ENCODE measurements at places on chromosomes 6 and 20.

DNA sequence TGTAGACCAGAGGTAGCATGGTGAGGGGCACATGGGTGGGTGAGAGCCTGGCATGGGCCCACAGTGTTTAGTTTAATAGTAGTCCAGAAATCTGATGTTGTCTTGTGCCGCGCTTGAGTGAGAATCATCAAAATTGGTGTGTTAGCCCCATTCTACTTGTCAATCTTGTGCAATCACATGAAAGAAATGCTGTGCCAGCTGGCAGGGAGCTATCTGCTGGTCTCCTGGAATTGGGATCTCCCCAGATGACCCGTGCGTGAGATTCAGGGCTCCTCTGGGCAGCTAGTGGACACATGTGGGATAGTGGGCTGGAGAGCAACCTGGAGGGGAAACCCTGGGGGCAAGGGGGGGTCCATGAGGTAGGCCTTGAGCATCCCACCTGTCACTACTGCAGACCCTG lies 43.5 kb upstream of the ZFP64 start:
- DNase-seq = no peak

DNA sequence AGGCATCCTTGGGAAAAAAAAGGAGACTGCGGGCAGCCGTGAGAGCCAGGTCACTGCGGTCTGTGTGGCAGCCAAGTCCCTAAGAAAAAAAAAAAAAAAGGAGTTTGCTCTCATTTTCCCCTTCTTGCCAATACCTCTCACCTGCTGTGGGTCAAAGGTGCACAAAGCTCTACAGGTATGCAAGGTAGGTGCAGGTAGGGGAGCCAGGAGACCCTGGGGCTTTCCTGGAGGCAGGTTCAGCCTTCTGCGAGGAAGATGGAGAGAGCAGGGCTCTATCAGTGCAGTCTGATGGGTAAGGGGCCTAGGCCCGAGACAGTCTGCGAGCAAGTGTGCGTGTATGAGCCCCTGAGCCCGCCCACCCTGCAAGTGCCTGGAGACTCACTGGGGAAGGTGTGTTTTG lies 12.3 kb upstream of the SNAI1 start:
- no peak for DNase-seq

- DNase-seq = no peak
These were observed 110.3 kb upstream of the NUP153 start for GRCh38 chr6:17816921-17817611.

DNA sequence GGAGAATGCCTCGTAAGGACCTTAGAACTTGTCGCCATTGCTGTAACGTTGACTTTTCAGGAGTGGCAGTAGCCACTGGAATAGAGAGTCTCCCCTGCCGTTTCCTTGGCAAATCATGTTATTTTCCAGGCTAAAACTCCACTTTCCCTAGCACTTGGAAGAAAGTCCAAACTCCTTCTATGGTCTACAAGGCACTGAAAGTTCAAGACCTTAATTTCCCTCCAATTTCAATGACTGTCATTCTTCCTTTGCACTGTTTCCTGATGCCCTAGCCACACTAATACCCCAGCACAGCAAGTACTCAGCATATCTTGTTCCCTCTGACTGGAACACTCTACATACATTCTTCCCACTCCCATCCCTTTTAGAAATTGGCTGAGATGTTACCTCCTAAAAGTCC lies 1.8 kb upstream of the TBPL1 start:
- no peak for DNase-seq

DNA sequence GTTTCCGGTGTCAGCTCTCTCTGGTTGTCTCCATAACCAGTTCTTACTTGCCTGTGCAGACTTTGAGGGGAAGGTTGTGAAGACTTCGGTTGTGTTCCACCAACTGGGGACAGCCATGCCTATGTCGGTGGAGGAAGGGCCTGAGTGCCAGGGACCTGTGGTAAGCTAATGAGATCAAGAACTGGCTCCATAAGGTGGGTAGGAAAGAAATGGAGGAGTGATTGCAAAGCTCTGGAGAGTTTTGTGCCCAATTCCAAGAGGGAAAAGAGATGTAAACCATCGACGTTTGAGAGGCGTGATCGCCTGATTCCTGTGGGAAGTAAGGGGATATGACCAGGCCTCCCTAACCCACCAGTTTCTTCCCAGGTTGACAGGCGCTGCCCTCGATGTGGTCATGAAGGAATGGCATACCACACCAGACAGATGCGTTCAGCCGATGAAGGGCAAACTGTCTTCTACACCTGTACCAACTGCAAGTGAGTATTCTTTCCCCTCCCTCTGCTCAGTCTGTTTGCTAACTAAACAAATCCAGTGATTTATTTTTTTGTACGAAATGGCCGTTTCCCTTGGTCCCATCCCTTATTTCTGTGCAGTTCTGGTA lies 893 bp downstream of the POLR1H start:
- DNase-seq = no peak

- no peak for DNase-seq
These were observed 41.0 kb upstream of the HIVEP1 start for GRCh38 chr6:11971154-11971553.

GRCh38 chr20:3843490-3843889 lies 3.1 kb upstream of the MAVS start:
- DNase-seq = no peak

GRCh38 chr6:14466278-14466677 lies 348.7 kb downstream of the CD83 start:
- DNase-seq = no peak

DNA sequence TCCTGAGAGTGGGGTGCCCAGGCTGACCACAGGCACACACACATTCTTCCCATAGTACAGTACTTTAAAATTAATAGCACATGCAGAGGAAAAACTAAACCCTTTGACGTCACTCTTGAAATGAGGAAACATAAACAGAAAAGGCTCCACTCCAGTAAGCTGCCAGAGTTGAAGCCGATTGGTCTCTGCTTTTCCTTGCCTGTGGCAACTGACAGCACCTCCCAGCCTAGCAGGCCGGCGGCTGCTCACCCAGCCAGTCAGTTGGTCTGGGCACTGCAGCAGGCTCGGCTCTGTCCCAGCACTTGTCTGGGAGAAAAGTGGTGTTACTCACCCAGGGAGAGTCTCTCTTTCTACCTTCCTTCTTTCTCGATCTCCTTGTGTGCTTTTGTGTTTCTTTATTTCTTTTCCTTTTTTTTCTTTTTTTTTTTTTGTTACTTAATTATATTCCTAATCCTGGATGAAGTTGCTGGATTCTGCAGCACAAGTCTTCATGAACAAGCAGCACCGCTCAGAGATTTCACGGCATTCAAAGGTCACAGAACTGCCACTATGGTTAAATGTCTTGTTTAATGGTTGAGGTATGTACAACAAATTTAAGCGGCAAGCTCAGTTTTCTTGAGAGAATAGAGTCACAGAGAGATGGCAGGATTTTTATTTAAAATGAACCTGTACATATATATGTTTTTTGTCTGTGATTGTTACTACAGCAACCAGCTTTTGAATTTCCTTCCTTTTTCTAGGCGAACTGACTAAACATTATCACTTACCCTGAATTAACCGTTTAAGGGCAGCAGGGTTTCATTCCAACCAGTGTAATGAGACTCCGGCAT lies at the start of gene PDE7B:
TSS of gene PDE7B (plus strand) at position 260 of the 830 bp plus-strand sequence.
- peak; percentile 25 for DNase-seq

DNA sequence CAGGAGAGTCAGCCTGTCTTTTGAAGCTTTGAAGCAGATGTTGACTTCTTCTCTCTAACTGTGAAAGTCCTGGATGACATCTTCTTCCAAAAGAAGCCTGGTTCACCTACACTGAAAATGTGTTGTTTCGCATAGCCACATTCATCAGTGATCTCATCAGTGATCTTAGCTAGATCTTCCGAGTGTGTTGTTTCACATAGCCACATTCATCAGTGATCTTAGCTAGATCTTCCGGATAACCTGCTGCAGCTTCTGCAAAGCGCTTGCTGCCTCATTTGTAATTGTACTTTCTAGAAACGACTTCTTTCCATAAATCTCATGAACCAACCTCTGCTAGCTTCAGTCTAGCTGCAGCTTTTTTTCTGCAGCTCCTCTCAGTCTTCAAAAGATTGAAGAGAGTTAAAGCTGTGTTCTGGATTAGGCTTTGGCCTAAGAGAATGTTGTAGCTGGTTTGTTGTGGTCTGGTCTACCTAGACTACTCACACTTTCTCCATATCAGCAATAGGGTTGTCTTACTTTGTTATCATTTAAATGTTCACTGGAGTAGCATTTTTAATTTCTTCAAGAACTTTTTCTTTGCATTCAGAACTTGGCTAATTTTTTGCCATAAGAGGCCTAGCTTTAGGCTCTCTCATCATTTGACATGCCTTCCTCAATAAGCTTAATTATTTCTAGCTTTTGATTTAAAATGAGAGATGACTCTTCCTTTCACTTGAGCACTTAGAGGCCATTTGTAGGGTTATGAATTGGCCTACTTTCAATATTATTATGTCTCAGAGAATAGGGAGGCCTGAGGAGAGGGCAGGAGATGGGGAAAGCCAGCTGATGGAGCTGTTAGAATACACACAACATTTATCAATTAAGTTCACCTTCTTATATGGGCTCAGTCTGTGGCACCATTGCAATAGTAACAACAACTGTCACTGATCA lies 48.7 kb upstream of the EXOC2 start:
- no peak for DNase-seq

DNA sequence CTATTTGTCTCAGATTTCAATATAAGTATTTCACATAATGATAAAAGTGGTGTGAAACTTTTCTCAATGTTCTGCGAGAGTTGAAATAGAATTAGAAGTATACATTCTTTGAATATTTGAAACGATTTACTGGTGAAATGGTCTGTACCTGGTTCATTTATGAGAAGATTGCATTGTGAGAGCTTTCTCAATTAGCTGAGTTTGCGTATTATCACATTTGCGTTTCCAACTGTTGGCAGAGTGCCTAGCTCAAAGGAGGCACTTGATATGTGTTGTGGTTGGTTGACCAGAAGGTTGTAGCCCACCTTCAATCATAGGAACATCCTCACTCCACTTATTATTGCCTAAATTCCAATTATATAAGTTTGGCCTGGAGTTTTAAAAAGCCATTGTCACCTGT lies 58.8 kb upstream of the EXOC2 start:
- no peak for DNase-seq

Data from stimulated activated CD8-positive, alpha-beta memory T cell treated with anti-CD3 and anti-CD28 coated beads, Interleukin-15, amount 100 ng/mL, for 48 hours (primary cell).